ENCODE measurements at places on chromosomes 4 and X.

- DNase-seq, result no peak
Measured at GRCh38 chr4:145921231-145921630, 17.4 kb downstream of the ZNF827 start.

DNA sequence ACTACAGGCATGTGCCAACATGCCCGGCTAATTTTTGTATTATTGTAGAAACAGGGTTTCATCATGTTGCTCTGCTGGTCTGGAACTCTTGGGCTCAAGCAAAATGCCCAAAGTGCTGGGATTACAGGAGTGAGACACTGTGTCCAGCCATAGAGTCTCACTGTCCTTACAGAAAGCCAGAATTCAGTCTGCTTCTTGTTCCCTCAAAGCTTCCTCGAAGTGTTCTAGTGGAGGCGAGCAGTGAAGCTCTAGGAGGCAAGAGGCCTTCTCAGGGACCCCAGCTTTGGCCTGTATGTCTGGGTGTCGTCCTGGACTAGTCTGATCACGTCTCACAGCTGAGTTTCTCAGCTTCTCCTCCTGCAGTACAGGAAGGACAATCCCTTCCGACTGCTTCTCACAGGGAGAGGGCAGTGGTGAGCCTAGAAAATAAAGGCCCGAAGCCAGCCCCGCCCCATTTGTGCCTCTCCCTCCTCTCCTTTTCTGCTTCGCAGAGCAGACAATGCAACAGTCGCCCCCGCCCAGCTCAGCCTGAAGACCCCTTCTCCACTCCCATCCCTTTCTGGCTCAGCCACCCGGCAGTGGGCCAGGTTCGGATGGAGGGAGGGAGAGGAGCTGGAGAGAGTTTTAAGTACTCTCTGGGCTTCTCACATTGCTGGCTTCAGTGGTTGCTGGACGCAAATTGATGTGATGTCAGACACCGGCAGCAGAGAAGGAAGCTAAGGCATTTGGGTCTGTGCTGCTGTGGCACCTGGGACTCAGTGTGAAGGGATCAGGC, 11.1 kb upstream of the FAM3A start:
- DNase-seq, result no peak

- no peak for DNase-seq
Measured at GRCh38 chr4:17846266-17846665, 35.5 kb downstream of the NCAPG start.

DNA sequence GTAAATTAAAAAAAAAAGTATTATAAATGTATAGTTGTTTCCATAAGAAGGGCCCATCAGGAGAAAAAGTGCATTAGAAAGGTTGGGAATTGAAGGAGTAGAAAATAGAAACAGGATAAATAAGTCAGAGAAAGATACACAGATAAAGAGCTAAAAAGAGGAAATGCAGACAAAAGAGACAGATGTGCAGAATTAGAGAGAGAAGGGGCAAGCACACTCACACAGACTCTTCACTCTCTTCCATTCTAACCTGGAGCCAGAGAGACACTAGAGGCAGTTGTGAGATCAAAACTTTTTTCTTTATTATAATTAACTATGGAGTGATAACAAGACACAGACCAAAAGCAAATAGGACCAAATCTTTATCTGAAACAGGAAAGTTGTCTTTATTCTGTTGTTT, 134.1 kb downstream of the CEP135 start:
- DNase-seq, result no peak

DNA sequence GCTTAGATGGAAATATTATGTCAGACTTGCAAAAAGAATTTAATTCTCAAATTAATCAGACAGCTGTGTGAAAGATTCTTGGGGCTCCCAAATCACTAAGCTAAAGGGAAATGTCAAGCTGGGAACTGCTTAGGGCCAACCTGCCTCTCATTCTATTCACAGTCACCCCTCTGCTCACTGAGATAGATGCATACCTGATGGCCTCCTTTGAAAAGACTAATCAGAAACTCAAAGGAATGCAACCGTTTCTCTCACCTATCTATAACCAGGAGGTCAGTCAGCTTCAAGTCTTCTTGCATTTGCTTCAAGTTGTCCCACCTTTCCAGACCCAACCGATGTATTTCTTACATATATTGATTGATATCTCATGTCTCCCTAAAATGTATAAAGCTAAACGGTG, 882.7 kb downstream of the CENPC start:
- no peak for DNase-seq

DNA sequence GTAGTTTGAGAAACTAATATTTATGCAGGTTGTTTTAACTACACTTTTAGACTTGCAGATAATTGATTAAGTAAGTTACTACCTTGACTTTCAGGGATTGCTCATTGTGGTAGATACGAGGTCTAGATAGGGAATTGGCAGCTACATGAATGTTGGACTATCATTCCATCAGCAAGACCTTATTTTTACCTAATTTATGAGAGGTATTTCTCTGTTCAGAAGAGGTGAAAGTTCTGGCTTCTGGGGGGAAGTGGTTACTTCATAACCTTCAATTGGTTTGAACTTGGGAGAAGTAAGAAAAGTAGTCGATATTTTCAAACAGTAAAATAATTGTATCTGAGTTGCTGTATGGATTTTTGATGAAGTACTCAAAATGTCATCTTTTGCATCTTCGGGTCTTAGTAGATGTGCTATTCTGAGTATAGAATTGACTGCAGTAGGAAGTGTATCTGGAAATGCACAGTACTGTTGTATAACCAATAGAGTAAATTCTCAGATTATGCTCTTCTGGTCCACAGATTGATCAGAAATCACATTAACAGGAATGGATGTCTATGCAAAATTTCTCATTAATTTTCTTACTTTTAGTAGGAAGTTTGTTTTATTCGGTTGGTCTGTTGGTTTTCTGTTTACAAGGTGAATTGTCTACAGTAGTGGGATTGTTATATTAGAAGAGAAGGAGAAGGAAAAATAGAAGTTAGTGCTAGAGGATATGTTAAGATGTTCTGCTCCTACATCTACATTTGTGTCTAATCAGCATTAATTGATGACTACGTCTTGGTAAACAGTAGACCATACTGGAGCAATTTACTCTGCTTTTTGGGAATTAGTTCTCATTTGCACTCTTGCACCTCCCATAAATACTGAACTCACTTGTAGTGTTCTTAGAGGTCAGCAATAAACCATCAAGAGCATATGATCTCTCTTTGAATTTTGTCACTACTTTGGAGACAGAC, 3.0 kb downstream of the NFKB1 start:
- no peak for DNase-seq

GRCh38 chr4:105147016-105147552, 408 bp downstream of the TET2 start:
- DNase-seq, result no peak

GRCh38 chr4:8911316-8912088, 39.9 kb upstream of the HMX1 start:
- no peak for DNase-seq

GRCh38 chrX:22486296-22486695, 213.6 kb downstream of the CBLL2 start:
- no peak for DNase-seq

- DNase-seq, result no peak
Measured at GRCh38 chr4:73583666-73584065, 36.6 kb downstream of the RASSF6 start.

GRCh38 chr4:186248643-186249042, 17.3 kb upstream of the F11 start:
- no peak for DNase-seq

GRCh38 chr4:143625632-143626031, 74.8 kb downstream of the FREM3 start:
- DNase-seq, result no peak

Measured in hypothalamus (tissue), 51 donors.